ENCODE measurements at places on chromosomes 5 and 9.
A peak's percentile ranks its signal among the peaks of the same experiment; 100 is the strongest.

DNA sequence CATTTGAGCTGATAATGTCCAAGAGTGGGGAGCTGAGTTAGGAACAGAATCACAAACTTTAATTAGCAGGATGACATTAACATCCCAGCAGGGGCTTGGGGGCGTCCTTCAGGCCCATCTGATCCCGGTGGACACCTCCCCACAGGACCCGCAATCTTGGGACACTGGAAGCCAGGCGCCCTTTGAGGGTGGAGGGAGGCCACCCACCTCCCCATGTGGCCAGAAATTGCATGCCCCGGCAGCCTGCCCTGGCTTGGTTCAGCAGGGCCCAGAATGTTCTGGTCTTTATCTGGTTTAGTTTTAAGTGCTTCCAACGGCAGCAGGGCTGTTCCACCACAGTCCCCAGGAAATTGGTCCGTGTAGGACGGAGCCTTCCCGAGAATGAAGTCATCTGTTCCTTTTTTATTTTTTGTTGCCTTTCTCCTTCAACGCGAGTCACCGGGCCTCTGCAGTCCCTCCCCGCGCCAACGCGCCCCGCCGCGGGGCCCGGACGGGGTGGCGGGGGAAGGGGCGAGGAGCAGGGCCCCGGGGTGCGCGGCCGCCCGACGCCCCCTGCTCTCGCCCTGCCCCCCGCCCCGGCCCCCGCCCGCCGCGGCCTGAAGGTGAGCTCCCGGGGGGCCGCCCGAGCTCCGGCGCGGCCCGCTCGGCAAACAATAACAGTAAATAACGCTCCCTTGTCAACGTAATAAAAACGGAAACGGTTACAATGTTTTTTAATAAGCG is 207.9 kb downstream of the C9orf50 start:
- DNase-seq, result no peak

DNA sequence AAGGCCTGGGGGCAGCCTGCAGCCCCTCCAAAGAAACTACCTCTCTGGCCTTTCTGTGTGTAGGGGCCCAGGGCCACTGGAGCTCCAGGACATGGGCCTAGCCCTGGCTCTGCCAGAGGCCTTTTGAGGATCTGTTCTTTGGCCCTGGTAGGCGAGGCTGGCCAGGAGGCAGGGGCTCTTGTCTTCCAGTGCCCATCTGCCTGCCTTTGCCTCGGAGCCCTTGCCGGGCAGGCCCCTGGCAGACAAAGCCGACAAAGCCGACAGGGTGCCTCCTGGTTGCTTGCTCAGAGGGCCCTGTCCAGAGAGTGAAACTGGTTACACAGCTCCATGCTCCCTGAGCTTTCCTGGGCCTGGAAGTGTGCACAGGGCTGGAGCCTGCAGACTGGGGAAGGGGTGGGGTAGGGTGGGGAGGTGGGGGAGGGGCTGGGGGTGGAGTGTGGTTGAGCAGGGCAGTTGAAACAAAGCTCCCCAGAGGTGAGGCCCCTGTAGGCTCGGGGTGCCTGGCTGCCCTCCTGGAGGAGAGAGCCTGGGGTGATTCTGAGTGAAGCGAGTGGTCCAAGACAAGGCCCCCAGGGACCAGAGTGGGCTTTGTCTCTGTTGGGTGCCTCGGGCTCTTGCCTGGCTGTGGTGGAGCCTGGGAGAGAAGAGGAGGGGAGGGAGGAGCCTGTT is 29.3 kb downstream of the PTPA start:
- no peak for DNase-seq

DNA sequence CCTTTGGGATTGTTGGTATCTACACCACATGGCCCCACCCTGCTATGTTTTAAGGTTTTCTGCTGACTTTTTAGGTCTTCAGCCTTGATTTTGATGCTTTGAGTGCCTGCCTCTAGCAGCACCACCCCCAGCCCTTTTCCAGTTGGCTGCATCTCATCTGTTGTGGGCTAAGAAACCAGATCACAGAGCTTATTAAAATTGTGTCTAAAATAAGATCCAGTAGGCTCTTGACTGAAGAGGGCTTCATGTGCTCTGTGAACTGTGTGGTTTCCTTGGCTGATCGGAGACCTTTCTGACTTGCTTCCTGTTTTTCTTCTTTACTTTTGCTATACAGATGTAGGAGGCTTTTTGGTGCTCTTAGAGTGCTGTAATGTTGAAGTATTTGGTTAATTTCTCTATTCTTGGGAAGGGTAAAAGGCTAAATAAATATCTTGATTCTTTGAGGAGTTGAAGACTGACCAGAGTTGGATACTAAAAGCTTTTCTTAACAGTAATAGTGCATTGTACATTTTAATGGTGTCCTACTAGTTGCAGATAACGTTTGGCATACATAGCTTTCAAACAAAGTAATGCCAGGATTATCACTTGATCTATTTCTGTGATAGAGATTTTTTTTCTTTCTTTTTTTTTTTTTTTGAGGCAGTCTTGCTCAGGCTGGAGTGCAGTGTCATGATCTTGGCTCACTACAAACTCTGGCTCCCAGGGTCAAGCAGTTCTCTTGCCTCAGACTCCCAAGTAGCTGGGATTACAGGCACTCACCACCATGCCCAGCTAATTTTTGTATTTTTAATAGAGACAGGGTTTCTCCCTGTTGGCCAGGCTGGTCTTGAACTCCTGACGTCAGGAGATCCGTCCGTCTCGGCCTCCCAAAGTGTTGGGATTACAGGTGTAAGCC is 4.5 kb downstream of the UBE2D2 start:
- DNase-seq, result peak; percentile 5

GRCh38 chr9:749716-750115 is 91.8 kb upstream of the DMRT1 start:
- DNase-seq, result peak; percentile 12

GRCh38 chr9:93673021-93673838 is 96.8 kb downstream of the PHF2 start:
- no peak for DNase-seq

DNA sequence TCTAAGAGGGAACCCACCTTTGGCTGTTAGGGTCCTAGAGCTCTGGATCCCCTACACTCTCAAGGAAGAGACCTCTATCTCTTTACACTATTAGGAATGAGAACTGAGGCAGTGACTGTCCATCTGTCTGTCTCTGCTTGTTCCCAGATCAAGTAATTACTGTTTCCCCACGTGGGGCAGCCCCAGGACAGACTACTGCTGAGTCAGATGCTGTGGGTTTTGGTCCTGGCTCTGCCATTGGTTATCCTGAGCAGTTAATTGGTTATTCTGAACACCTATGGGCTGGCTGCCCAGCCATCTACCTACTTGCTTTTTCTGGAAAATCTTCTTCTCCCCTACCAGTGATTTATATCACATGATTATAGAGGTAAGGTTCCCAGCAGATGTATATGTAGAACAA is 33.3 kb downstream of the FBXO10 start:
- DNase-seq, result no peak

- DNase-seq, result peak; percentile 35
Observed at GRCh38 chr5:116492016-116492623, 82.5 kb downstream of the SEMA6A start.

DNA sequence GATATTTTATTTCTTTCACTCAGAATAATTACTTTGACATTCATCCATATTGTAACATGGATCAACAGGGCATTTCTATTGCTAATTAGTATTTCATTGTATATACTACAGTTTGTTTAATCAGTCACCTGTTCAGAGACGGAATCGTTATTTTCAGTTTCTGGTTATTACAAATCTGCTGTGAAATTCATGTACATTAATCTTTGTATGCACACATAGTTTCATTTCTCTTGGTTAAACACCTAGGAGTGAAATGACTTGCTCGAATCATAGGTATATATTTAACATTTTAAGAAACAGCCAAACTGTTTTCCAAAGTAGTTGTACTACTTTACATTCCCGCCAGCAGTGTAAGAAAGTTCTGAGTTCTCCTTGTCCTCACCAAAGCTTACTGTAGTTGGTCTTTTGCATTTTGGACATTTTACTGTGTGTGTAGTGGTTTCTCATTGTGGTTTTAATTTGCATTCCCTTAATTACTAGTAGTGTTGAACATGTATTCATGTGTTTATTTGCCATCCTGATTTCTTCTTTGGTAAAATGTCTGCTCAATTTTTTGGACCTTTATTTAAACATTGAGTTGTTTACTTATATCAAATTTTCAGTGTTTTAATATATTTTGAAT is 198.2 kb downstream of the SAXO1 start:
- no peak for DNase-seq

- DNase-seq, result no peak
Observed at GRCh38 chr5:73417303-73418034, 31.1 kb downstream of the FOXD1 start.

DNA sequence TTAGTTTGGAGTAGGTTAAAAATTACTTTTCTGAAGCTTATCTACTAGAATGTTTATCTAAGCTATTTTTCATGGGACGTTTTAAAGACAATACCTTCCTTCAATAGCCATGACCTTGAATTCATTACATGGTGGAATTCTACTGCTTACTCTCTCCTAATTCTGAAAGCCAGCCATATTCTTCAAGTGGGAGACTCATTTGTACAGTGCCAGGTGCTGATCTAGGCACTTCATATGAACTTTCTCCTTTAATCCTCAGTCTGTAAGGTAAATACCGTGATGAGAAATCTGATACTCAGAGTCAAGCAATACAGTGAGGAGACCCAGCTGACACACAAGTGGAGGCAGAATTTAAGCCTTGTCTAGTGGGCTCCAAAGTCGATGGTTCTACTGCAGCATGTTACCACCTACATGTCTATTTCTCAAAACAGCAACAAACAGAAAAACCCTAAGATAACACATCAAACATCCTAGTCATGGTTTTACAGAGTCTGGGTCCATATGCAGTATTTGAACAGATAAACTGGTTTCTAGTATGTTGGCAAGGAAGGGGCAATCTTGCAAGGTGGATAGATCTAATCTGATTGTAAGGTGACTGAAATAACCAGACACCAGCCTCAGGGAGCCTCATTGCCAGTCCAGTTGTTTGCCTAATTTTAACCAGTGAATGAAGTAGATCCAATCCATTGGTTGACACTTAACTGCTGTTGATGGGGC is 243.7 kb downstream of the PIK3R1 start:
- DNase-seq, result no peak

Measured in KG1 (cell line).